Stimulated activated CD8-positive, alpha-beta memory T cell treated with anti-CD3 and anti-CD28 coated beads, Interleukin-2, amount 100 ng/mL, for 1 hour (primary cell): ENCODE measurements at places on chromosomes 4 and X.

DNA sequence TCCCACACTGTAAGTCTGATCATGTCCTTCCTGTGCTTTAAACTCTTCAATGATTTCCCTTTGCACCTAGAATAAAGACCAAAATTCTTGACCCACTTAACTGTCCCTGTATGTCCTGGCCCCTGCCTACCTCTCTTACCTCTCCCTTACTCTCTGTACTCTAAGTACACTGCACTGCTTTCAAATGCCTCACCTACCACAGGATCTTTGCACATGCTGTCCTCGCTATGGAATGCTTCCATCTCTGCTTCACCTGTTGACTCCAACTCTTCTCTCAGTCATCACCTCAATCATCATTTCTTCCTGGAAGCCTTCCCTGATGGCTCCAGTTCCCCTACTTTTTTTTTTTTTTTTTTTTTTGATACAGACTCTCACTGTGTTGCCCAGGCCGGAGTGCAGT is 29.0 kb upstream of the SEPTIN6 start:
- no peak for DNase-seq

- no peak for DNase-seq
Observed at GRCh38 chr4:156634612-156635011, 337.0 kb downstream of the PDGFC start.

GRCh38 chr4:161186012-161186411 is 977.8 kb downstream of the FSTL5 start:
- no peak for DNase-seq

GRCh38 chr4:11281720-11282119 is 147.0 kb downstream of the HS3ST1 start:
- DNase-seq = no peak

GRCh38 chr4:17024425-17024824 is 126.0 kb upstream of the LDB2 start:
- DNase-seq = no peak

DNA sequence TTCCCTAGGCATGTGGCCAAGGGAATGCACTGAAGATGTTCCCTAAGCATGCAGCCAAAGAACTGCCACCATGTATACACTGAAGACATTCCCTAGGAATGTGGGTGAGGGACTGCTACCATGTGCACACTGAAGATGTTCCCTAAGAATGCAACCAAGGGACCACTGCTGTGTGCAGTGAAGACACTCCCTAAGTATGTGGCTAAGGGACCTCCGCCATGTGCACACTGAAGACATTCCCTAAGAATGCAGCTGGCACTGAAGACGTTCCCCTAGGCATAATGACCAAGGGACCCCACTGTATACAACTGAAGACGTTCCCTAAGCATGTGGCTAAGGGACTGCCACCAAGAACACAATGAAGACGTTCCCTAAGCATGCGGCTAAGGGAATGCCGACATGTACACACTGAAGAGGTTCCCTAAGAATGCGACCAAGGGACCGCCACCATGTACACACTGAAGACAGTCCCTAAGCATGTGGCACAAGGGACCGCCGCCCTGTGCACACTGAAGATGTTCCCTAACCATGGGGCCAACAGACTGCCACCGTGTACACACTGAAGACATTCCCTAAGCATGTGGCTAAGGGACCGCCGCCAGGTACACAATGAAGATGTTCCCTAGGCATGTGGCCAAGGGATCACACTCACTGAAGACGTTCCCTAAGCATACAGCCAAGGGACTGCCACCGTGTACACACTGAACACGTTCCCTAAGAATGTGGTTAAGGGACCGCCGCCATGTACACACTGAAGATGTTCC is 25.6 kb downstream of the DHRSX start:
- DNase-seq = no peak

- DNase-seq = no peak
Observed at GRCh38 chr4:19944806-19945205, 306.9 kb upstream of the SLIT2 start.
